ENCODE measurements at places on chromosomes 4 and X. TPM values are rescaled to one million over a fixed set of nuclear protein-coding genes. Genes with fewer than 3 reads are reported as not detected.

The PABPC1L2A gene
- total RNA-seq: not detected

The GLRA2 gene
- total RNA-seq: not detected

The MFSD8 gene
- total RNA-seq: 15.7 TPM

The GSX2 gene
- total RNA-seq: not detected

The HERC5 gene
- total RNA-seq: 1.6 TPM

The SMIM43 gene
- total RNA-seq: not detected

The MANBA gene
- total RNA-seq: 15.2 TPM

The PABPC4L gene
- 0.42 TPM for total RNA-seq
